ENCODE measurements at places on chromosomes 13 and 19. TPM values are rescaled to one million over a fixed set of nuclear protein-coding genes. Genes with fewer than 3 reads are reported as not detected.

Gene SMIM44
- not detected for total RNA-seq

Gene ADPRHL1
- total RNA-seq = 0.40 TPM

Gene TMC4
- 0.24 TPM for total RNA-seq

Gene PLA2G4C
- 1.7 TPM for total RNA-seq

Gene PSG1
- not detected for total RNA-seq

Gene FPR2
- not detected for total RNA-seq

Gene ZNF836
- 5.8 TPM for total RNA-seq

Gene GIPC1
- 44.3 TPM for total RNA-seq

Gene ICAM5
- 0.46 TPM for total RNA-seq

Gene MIA
- total RNA-seq = not detected

Gene C13orf46
- not detected for total RNA-seq

Gene CGB2
- total RNA-seq = not detected

Gene CEACAM18
- not detected for total RNA-seq

Gene FCGBP
- 7.0 TPM for total RNA-seq

Gene SLC25A41
- 0.33 TPM for total RNA-seq

Gene PLEKHA4
- 6.0 TPM for total RNA-seq

Gene FPR1
- total RNA-seq = not detected

Gene PRR36
- total RNA-seq = 0.07 TPM

Gene IL11
- total RNA-seq = 2.9 TPM

Gene GRIN3B
- total RNA-seq = 0.07 TPM

Gene SRRM5
- 0.11 TPM for total RNA-seq

Gene MYO16
- total RNA-seq = not detected

Gene GPR180
- not detected for total RNA-seq

Gene PEAK3
- total RNA-seq = not detected

Gene KHSRP
- total RNA-seq = 160 TPM

Gene PABPC3
- 0.06 TPM for total RNA-seq

Gene CLEC11A
- not detected for total RNA-seq

Gene RASL11A
- total RNA-seq = 3.2 TPM

Gene TSSK6
- total RNA-seq = 0.71 TPM

Gene SWSAP1
- 3.3 TPM for total RNA-seq

Gene CCL25
- not detected for total RNA-seq

Gene TGFBR3L
- total RNA-seq = 1.0 TPM

Gene CASP14
- not detected for total RNA-seq

Gene MAU2
- 11.2 TPM for total RNA-seq

Gene HSPB6
- total RNA-seq = not detected

Gene C5AR1
- not detected for total RNA-seq
